Adipocyte (in vitro differentiated cells): ENCODE measurements at places on chromosomes 6 and 20.
A peak's percentile ranks its signal among the peaks of the same experiment; 100 is the strongest.

- no peak for DNase-seq
These were observed 35.3 kb downstream of the RALGAPA2 start for GRCh38 chr20:20677186-20677585.

GRCh38 chr6:137571854-137572253 lies 77.7 kb upstream of the OLIG3 start:
- peak; percentile 3 for DNase-seq

- DNase-seq: no peak
These were observed 263.9 kb downstream of the PHF3 start for GRCh38 chr6:63899550-63899949.

GRCh38 chr6:160253714-160254113 lies 4.9 kb downstream of the SLC22A2 start:
- DNase-seq: no peak

DNA sequence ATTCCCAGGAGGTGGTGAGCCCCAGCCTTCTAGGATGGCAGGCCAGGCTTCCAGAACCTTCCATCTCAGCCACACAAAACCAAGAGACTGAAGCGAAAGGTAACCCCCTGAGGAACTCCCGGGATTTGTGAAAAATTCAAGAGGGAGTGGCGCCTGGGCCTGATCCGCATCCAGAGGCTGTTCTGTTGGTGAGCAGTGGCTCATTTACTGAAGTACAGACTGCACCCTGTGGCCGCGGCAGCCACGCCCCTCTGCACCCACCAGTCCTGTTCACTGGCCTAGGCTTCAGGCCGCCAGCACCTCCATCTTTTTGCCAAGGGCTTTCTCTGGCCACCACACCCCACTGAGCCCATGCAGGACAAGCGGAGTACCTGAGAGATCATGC lies 79.1 kb upstream of the PTPN1 start:
- DNase-seq: no peak

GRCh38 chr6:154352898-154353585 lies 3.6 kb downstream of the IPCEF1 start:
- no peak for DNase-seq

DNA sequence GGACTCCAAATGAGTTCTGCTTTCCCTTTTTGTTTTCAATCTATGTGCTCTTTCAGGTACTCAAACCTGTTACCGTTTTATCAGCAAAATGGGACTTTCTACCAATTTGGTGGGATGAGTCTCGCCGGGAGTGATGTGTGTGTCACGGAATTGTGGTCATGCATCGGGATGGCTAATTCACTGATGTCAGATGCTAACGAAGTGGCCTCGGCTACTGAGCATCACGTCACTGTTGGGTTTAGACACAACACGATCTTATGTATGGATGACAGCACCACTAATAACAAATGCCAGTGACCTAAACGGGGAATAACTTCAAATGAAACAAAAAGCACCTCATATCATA lies 1.6 kb upstream of the PCK1 start:
- DNase-seq: no peak

GRCh38 chr20:16444057-16444777 lies 129.0 kb downstream of the KIF16B start:
- peak; percentile 80 for DNase-seq

DNA sequence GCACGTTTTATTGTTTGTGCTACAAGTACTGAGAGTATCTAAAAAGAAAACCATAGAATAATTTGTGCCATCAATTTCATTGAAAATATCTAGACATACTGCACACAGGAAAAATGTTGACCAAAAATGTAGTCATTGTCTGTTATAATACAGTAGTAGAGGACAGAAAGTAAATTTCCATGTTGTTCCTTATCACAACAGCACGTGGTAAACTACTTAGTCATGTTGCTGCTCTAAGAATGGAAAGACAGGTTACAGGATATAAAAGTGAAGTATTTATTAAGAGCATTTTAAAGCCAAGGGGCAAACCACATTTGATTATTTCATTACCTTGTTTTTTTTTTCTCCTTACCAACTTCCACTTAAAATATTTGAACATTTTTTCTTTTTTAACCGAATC lies 89.0 kb upstream of the CEP85L start:
- DNase-seq: no peak

DNA sequence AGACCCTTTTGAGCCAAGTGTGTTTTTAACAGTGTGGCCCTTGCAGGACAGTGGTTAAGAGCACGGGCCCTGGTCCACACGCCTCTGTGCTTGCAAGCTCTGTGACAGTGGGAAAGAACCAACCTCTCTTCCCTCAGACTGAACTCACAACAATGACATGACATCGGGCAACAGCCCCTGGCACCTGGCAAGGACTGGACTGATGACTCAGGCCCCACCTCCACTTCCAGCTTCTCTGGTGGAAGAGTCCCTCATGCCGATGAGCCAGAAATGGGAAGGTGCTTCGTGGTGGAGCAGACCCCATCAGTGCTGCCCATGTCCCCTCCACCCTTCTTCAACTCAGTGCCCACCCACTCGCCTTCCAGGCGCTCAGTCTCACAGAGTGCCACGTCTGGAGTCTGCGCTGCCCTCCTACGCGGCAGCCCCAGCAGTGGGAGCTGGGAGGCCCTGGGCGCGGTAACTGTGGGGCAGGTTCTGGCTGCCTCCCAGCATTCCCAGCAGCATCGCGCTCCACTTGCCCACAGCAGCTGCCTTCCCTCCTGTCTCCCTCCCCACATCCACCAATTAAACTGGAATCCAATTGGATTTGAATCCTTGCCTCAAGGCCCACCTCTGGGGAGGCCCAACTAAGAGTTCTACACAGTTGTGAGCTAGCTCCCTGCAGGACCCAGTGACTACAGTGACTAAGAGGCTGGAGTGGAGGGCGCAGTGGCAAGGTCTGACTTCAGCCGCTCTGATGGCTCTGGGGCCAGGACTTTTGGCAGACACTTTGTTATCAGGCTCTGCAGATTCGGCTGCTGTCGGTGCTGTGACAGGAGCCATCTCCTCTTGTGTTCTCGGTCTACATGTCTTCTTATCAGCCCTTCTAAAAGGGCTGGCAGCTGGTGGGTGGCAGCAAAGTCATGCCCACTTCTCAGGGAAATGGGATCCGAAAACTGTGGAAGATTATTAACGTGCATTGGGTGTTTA lies 156.8 kb upstream of the MLN start:
- DNase-seq: no peak

DNA sequence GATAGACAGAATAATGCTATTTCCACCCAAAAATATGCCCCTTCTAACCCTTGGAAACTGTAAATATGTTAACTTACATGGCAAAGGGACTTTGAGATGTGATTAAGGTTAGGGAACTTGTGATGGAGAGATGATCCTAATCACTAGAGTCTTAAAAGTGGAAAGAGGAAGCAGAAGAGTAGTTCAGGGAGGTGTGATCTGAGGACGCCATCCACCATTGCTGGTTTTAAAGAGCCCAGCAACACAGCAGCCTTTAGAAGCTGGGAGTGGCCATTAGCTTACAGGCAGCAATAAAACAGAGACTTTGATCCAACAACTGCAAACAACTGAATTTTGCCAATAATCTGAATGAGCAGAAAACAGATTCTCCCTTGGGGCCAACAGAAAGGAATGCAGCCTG lies 30.6 kb downstream of the ZNF311 start:
- no peak for DNase-seq

DNA sequence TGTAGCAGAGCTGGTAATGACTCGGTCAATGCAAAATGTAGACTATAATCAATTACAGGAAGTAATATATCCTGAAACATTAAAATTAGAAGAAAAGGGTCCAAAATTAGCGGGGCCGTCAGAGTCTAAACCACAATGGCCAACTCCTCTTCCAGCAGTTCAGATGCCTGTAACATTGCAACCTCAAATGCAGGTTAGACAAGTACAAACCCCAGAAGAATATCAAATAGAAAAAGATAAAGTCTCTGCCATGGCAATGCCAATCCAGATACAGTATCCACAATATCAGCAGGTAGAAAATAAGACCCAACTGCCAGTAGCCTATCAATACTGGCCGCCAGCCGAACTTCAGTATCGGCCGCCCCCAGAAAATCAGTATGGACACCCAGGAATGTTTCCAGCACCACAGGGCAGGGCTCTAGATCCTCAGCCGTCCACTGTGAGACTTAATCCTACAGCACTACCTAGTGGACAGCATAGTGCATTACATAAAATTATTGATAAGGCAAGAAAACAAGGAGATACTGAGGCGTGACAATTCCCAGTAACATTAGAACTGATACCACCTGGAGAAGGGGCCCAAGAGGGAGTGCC lies 158.4 kb downstream of the GPX5 start:
- peak; percentile 78 for DNase-seq

GRCh38 chr20:20017844-20018185 lies 653 bp downstream of the NAA20 start:
- no peak for DNase-seq

GRCh38 chr6:84696166-84696565 lies 68.2 kb downstream of the TBX18 start:
- no peak for DNase-seq

GRCh38 chr6:5213836-5214235 lies 46.9 kb downstream of the LYRM4 start:
- peak; percentile 52 for DNase-seq

- DNase-seq: no peak
These were observed 89.2 kb upstream of the EXOC2 start for GRCh38 chr6:782141-782540.

- no peak for DNase-seq
These were observed 211.2 kb downstream of the PHACTR1 start for GRCh38 chr6:12927746-12928145.

DNA sequence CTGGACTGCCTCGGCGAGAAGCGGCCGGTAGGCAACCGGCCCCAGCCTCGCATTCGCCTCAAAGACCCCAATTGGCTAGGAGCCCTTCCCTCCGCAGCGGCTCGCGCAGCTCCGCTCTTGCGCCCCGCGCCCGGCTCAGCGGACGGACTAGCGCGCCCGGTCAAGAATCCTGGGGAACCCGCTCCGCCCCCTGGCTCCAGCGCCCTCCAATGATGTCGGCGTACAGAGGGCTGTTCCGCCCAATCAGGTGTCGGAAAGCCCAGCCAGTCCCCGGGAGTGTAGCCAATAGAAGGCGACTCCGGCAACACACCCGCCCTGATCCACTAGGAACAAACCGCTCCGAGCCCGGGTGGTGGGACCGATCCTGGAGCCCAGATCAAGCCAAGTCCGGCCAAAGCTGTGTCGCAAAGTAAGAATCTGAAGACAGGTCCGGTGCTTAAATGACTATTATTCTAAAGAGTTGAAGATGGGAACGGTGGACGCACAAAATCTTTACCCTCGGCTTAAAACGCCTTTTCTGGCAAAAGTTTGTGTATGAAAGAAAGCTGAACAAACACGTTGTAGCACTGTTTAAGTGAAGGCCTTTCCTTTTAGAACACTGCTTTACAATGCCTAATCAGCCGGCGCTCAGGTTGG lies 132.2 kb downstream of the OGFRL1 start:
- peak; percentile 99 for DNase-seq

- no peak for DNase-seq
These were observed 222.4 kb downstream of the CD83 start for GRCh38 chr6:14339711-14340584.

DNA sequence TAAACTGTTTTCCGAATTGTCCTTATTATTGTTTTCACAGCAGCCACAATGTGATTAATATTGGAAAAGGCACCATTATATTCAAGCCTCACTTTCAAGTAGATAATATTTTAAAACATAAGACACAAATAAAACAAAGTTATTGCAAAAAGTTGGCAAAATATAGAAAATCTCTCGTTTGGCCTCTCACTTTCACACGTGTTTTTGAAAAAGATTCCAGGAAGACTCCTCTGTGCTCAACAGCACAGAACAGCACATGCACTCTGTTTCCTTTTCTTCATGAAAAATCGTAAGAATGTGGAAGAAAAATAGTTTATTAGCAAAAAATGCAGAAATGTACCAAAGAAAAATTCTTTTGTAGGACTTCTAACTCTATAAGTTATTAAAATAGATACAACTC lies 46.7 kb downstream of the PRKN start:
- DNase-seq: no peak

DNA sequence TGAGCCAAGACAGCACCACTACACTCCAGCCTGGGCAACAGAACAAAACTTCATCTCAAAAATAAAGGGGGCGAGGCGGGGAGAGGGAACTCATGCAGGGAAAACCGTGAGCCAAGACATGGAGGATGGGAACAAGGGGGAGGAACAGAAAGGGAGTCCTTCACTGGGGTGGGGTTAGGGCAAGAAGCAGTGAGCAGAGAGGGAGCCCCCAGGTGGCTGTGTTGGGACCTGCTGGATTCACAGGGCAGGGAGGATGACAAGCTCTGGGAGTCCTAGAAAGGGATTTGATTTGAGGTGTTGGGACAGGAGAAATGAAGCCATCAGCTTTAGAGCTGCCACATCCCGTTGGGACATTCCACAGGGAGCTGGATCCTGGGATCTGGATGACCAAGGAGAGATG lies 90.6 kb upstream of the TOP1 start:
- DNase-seq: no peak

GRCh38 chr6:155212616-155213380 lies 51.0 kb upstream of the CLDN20 start:
- no peak for DNase-seq

DNA sequence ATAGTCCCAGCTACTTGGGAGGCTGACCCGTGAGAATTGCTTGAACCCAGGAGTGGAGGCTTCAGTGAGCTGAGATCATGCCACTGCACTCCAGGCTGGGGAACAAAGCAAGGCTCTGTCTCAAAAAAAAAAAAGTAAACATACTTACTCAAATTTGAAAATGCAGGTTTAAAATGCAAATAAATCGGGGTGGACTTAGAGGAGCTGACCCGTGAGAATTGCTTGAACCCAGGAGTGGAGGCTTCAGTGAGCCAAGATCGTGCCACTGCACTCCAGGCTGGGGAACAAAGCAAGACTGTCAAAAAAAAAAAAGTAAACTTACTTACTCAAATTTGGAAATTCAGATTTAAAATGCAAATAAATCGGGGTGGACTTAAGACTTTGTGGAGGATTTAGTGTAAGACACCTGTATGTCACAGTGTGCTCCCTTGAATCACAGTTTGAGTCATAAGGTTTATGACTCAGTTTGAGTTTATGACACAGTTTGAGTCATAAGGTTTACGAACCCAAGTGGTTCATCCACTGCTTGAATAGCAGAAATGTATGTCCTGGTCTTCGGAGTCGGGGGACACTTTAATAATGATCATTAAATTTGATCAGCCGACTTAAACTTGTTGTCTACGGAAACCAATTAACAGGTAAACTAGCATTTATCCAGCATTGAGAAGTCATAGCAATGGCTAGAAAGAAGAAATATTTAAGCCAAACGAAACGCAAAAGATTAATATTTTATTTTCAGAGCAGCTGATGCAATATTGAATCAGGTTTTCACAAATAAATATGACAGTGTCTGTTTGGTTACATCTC lies 6.8 kb upstream of the MRPS10 start:
- peak; percentile 58 for DNase-seq

- DNase-seq: peak; percentile 43
These were observed 47.0 kb downstream of the PRL start for GRCh38 chr6:22249711-22250350.
